ENCODE measurements at places on chromosomes 3 and 15.
A peak's percentile ranks its signal among the peaks of the same experiment; 100 is the strongest.

- peak; percentile 5 for DNase-seq
Measured at GRCh38 chr3:83953417-83954089, 1005.2 kb upstream of the CADM2 start.

DNA sequence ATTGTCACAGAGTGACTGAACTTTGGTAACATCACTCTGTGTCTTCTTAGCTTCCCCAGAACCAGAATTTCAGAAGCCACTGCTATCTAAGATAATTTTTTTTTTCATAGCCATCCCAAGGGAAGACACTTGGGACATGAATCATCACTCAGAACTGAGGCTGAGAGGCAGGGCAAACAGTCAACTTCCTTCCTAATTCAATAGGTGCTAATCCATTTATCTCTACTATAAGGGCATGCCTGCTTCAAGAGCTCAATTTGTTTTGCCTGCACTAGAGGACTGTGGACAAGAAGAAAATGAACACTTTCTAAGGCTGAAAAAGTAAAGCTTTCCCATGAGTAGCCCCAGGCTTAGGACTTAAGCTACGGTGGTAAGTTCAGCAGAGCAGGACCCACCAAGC is 56.7 kb upstream of the MYRIP start:
- no peak for DNase-seq

DNA sequence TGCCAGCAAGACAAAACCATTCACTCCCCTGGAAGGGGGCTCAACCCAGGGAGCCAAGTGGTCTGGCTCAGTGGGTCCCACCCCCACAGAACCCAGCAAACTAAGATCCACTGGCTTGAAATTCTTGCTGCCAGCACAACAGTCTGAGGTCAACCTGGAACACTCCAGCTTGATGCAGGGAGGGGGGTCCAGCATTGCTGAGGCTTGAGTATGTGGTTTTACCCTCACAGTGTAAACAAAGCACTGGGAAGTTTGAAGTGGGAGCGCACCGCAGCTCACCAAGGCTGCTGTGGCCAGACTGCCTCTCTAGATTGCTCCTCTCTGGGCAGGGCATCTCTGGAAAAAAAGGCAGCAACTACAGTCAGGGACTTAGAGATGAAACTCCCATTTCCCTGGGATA is 81.7 kb downstream of the MSL2 start:
- peak; percentile 68 for DNase-seq

DNA sequence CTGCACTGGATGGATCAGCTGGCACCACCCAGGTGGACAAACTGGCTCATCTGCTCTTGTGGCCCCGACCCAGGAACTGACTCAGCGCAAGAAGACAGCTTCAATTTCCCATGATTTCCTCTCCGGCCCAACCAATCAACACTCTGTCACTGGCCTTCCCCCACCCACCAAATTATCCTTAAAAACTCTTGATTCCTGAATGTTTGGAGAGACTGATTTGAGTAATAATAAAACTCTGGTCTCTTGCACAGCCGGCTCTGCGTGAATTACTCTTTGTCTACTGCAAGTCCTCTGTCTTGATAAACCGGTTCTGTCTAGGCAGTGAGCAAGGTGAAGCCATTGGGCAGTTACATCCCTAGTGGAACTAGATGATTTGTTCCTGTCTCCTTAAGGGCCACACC is 16.1 kb downstream of the BDH1 start:
- no peak for DNase-seq

GRCh38 chr3:39448506-39449233 is 18.8 kb upstream of the MOBP start:
- no peak for DNase-seq

DNA sequence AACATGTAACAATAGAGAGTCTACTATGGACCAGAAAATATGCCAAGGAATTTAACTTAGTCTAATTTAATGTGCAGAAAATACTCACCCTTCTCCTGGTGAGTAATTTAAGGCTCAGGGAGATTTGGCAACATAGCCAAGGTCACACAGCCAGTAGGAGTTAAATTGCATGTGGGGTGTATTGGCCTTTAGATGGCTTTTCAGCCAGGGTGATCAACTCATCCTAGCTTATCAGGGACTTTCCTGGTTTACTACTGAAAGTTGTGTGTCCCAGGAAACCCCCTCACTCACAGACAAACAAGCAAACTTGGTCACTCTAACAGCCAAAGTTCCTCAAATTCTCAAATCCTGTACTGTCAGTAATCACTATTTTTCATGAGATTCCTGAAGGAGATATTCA is 2.6 kb upstream of the SLC9A9 start:
- no peak for DNase-seq

- DNase-seq = peak; percentile 77
Measured at GRCh38 chr3:103002425-103003176, 567.8 kb downstream of the ZPLD1 start.

GRCh38 chr3:128619146-128619890 is 31.3 kb downstream of the RPN1 start:
- peak; percentile 62 for DNase-seq

- peak; percentile 25 for DNase-seq
Measured at GRCh38 chr3:153595186-153595815, 433.3 kb downstream of the RAP2B start.

DNA sequence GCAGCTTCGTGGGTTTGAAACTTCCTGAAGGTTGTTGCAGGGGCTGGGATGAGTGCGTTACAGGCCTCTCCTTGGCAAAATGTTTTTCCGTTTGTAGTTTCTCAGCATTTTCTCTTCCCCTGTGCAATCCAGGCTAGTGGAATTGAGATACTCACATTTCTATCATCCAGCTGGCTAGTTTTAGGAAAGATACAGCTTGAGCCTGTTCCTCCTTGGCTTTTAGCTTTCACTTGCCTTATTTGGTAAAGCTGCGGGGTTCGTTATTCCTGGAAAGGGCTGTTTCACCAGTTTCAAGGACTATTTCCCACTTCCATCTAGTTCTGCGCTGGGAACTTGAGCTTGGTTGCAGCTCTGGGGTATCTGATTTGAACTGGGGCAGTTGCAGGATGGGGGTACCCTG is 90.3 kb downstream of the ITPR1 start:
- no peak for DNase-seq

DNA sequence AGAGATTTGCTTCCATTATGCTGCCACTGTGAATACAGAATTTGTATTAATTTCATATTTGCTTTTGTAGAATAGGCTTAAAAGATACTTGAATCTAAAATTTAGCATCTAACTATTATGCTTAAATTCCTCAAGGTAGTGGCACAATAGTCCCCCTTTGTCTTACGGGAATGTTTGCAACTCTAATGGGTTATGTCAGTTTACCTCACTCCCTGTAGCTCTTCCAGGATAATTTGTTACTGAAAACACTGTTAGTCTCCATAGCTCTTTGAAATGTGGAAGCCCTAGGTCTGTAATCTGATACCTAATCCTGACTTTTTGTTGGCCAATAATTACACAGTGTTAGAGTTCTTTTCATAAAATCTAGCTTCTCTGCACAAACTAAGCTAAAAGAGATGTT is 433.4 kb downstream of the PYDC2 start:
- DNase-seq = peak; percentile 43

DNA sequence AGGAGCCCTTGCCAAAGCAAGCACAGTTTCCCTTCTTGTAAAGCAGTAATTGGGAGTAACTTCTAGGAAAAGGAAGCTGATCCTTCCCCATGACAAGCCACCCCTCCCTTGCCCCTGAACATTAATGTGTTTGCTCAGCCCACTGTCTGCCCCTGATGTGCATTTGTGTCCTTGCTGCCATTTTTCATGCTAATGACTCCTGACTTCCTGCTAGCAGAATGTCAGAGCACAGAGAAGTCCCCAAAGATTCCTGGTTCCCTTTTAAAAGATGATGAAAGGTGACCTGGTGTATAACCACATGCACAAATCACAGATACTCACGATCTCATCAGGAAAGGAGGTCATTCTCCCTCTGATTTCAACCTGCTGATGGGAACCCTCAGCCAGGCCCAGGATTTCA is 44.2 kb upstream of the WNT5A start:
- no peak for DNase-seq

DNA sequence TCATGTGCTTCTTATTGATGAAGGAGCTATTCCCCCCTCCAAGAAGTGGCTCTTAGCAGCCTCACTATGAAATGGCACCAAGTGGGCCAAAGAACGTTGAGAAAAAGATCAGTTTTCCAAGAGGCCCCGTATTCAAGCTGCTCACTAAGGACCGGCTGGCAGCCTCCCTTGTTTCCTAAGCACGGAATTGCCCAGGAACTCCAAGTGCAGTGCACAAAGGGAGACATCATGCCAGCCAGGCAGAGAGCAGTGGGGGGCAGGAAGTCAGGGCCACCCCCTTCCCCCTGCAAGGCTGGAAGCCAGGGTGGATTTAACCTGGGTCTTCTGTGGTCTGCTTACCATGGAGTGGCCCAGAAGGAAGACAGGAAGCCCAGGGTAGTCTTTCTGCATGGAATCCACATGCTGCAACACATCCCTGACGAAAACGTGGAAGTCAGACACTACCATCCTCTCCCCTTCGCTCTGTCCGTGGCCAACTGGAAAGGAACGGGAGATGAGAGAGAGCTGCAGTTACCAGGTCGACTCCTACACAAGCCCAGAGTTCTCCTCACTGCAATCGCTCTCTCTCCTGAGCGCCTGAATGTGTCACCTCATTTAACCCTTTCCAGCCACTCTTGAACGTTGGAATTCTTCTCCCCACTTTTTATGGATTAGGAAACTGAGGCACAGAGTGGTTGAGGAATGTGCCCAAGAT is 49.5 kb downstream of the ABTB1 start:
- no peak for DNase-seq

DNA sequence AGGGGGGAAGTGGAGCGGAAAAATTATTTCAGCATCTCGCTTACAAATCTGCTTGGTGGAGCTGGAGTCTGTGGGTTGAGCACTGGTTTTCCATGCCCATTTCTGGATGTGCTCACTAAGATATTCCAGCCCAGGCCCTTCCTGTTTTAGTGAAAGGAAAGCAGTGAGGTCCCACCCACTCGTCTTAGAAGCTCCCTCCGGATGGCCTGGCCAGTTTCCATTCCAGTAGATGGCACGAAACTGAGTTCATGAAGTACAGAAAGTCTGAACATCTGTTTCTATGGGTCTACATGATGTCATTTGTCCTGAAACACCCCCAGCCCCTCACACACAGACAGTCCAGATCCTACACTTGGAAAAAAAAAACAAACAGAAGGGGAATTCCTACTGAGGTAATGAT is 31.9 kb upstream of the THSD4 start:
- peak; percentile 91 for DNase-seq

- DNase-seq = no peak
Measured at GRCh38 chr3:184690192-184690883, 21.5 kb downstream of the MAGEF1 start.

- peak; percentile 36 for DNase-seq
Measured at GRCh38 chr3:132550579-132551305, 46.3 kb upstream of the ACKR4 start.

DNA sequence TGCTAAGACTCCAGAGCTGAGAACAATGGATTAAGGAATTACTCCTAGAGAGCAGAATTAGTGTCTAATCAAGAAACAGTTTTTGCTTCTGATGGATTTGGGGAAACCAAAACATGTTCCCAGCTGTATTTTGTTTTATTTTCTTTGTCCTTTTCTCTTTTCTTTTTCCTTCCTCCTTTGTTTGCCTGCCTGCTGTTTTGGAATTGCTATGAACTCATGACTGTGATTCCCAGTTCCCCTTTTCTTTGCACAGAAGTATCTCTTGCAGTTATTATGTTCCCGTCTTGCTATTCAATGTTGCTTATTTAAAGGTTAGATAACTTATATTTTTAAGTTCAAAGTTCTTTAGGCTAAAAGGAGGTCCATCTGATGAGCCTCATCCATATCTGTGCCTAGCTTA is 77.0 kb upstream of the GBE1 start:
- no peak for DNase-seq

GRCh38 chr15:35626571-35627318 is 80.8 kb upstream of the DPH6 start:
- DNase-seq = peak; percentile 88

- DNase-seq = peak; percentile 36
Measured at GRCh38 chr15:48856942-48857341, 21.0 kb upstream of the EID1 start.

DNA sequence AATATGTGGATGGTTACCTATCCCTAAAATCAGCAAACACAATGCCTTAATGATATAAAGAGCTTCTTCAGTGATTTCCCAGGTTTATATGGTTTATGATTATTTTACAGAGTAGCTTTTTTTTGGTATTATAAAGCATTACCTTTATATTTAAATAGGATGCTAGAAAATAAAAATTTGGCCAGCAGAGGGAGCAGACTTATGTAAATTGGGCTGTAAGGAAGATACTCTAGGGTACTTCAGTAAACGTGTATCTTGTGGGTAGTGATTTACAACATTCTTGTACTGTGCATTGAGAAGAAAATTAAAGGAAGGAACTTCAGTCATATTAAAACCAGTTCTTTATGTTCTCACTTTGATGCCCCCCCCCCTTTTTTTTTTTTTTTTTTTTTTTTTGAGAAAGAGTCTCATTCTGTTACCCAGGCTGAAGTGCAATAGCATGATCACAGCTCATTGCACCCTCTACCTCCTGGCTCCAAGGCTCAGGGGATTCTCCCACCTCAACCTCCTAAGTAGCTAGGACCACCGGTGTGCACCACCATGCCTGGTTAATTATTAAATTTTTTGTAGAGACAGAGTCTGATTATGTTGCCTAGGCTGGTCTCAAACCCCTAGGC is 167.9 kb downstream of the BBX start:
- peak; percentile 51 for DNase-seq

DNA sequence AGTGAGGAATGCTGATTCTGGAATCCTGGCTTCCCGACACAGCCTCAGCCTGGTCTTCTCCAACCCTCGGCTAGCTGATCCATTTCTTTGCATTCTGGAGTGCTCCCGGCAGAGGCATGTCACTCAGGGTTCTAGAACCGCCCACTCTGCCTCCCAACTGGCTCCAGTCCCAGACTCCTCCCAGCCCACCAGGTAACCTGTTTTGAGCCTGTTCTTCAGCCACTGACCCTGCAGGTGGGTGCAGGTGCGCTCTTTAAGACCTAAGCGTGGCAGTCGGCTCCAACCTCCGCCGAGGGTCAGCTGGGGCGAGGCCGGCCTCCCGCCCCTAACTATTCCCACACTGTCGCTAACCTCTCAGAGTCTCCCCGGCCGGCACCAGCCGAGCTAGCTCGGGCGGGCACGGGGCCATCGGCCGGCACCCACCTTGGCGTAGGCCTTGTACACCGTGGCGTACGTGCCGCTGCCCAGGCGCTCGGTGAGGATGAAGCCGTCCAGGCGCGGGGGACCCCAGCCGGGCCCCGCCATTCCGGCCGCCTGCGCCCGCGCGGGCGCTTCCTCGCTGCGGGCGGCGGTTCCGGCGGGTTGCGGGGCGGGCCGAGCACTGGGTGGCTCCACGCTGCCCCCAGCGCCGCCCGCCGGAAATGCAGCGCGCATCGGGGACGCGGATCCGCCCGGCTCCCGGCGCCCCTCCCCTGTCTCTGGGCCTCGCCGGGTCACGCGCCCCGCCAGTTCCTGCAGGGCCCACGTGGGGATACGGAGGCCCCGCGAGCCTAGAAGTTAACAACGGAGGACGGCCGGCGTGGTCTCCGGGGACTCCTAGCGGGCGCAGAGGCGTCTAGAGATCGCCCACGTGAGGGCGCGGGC is at the start of gene ULK3:
ULK3 (minus strand) TSS at position 576 of the 864 bp plus-strand sequence; CDS start at position 525, 51 bp downstream.
- peak; percentile 58 for DNase-seq

DNA sequence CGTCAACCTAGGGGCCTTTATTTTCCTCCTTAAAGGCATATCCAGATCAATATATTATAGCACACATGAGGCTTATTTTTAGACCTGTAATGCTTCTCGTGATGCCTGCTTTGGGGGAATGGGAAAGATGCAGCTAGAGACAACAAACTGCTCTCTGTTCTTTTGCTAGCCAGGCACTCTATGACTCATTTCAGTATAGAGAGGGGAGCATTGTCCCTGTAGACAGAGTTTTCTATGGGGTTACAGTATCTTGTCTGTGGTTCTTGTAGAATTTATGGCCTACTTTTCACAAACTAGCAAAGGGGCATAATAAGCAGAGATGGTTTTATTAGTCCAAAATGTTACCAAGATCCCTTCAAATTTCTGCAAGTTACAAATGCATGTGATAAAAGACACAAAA is 305.6 kb downstream of the LSAMP start:
- no peak for DNase-seq

All from astrocyte (in vitro differentiated cells and primary cell).